ENCODE measurements at places on chromosomes 3 and 15. TPM values are rescaled to one million over a fixed set of nuclear protein-coding genes. Genes with fewer than 3 reads are reported as not detected.

DNA sequence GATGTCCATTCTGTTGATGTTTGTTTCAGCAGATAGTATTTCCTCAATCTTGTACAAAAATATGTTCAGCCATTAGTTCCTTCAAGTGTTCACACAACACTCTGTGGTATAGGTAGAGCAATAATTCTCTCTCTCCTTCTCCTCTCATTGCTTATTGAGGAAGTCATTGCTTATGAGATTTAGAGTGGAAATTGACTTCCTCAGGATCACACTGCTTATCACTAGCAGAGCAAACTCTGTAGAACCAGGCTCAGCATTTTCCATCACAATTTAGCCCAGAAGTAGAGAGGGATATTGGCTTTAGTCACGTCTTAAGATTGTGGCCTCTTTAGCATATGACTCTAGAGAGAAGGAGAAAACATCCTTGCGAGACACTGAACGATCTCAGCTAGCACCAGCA is 31.2 kb downstream of the RAB11A start:
- H3K36me3 ChIP-seq = peaks cover 35% of the 10 kb centered on the region
- H3K4me3 ChIP-seq = no peak overlapping the region
- H3K27ac ChIP-seq = no peak overlapping the region

Gene OR5K2
- total RNA-seq = not detected

- H3K36me3 ChIP-seq = no peaks in the 10 kb centered on the region
- no peak overlapping the region for H3K4me3 ChIP-seq
- H3K27ac ChIP-seq = no peak overlapping the region
- no peaks in the 10 kb centered on the region for H3K27me3 ChIP-seq
- H3K4me1 ChIP-seq = no peaks in the 10 kb centered on the region
These were observed 17.8 kb upstream of the IREB2 start for GRCh38 chr15:78420220-78420619.

- no peak for DNase-seq
- no peaks in the 10 kb centered on the region for H3K4me1 ChIP-seq
- H3K36me3 ChIP-seq = no peaks in the 10 kb centered on the region
- H3K27ac ChIP-seq = no peak overlapping the region
These were observed 181.0 kb downstream of the ZBBX start for GRCh38 chr3:167198949-167199600.

Gene IRAK2
- total RNA-seq = 1.1 TPM

GRCh38 chr3:59412516-59412915 is 362.7 kb upstream of the CFAP20DC start:
- no peaks in the 10 kb centered on the region for H3K36me3 ChIP-seq
- no peaks in the 10 kb centered on the region for H3K27me3 ChIP-seq
- no peak overlapping the region for H3K27ac ChIP-seq
- no peak for DNase-seq
